ENCODE measurements at places on chromosomes 2 and 18.

- DNase-seq = no peak
These were observed 314.9 kb upstream of the SOX11 start for GRCh38 chr2:5377323-5377722.

DNA sequence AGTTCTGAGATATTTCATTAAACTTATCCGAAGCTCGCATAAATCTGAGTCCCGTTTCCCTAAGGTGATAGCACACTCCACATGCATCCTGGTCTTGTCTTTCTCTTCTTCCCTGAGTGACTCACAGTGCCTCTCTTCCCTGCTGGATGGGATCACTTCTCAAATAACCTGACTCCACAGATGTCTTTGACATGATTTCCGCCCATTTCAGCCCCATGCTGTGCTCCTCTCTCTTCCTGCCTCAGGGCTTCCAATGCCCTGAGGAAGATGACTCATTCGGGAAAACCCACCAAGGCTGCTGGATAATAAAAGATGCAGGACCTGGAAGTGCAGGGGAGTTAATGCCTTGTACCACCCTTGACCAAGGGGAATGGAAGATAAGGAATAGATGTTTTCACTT lies 441.7 kb upstream of the SOX11 start:
- no peak for DNase-seq

GRCh38 chr18:35024965-35025364 lies 16.2 kb upstream of the MAPRE2 start:
- no peak for DNase-seq

DNA sequence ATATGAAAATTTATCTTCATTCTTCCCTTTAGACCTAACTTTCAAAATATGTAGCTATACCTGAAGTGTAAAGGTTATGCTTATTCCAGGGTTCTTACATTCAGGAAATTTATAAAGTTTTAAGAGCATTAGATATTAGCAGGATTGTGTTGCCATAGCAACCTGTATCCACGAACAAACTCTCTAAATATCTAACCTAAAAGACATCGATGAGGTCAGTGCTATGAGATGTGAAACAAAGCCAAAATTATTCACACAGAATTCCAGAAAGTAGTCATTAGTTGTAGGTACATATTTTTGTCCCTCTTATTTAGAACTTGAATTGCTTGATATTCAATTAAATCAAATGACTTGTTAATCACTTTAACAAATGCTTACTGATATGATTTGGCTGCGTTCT lies 705.3 kb downstream of the SOCS6 start:
- DNase-seq = no peak

DNA sequence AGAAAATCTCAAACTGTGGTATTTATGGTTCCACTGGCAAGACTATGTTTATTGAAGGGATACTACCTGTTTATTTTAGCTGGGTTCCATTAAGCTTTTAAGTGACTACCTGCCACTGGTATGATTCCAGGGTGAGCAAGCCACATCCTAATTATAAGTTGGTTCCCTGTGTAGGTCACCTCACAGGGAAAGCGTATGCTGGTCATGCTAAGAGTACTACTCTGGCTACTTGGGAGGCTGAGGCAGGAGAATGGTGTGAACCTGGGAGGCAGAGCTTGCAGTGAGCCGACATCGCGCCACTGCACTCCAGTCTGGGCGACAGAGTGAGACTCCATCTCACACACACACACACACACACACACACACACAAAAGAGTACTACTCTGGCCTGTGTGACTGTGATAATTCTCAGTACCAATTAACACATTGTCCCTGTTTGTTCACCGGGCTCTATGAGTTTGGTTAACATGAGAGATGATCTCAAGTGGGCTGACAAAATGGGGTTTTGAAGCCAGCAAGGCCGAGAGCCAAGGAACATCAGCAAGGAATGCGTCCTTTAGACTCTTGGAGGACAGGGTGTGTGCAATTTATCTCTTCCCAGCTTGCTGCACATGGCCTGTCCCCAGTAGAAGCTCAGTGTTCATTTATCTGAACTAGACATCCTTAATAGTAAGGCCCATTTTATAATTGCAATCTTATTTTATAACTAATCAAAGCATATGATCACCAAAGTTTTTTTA lies 15.2 kb upstream of the ITSN2 start:
- DNase-seq = no peak

GRCh38 chr2:37816036-37816435 lies 109.1 kb upstream of the RMDN2 start:
- DNase-seq = no peak

DNA sequence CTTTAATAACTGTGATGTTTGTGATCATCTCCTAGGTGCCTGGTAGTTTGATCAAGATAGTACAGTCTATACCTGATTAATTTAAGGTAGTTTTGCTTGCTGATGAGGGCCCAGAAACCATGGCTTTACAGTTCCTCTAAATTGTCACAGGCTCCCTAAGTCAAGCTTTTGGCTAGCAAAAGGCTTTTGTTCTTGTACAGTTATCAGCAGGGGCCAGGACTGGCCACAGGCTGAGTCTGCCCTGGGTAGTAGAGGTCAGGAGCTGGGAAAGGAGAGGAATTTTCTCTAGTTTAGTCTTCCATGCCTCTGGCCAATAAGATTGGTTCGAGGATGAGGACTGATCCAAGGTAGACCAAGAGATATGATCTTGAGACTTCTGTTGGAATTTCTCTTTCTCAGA lies 3.6 kb upstream of the BOD1L2 start:
- no peak for DNase-seq

DNA sequence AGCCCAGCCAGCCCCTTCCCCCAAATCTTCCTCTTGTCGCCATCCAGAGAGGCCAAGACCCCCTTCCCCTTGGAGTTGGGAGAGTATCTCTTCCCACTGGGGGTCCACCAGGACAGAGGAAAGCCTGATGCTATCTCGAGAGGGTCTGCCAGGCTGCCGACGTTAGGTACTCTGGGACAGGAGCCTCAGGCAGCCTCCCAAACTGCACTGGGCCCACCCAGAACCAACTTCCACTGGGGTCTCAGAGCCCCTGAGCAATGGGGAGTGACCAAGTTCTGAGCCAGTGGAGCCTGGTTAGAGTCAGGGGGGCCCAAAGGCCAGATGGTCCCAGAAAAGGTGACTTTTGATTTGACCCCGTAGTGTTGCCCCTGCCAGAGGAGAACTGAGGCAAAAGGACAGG lies 189.1 kb downstream of the INHBB start:
- DNase-seq = no peak

DNA sequence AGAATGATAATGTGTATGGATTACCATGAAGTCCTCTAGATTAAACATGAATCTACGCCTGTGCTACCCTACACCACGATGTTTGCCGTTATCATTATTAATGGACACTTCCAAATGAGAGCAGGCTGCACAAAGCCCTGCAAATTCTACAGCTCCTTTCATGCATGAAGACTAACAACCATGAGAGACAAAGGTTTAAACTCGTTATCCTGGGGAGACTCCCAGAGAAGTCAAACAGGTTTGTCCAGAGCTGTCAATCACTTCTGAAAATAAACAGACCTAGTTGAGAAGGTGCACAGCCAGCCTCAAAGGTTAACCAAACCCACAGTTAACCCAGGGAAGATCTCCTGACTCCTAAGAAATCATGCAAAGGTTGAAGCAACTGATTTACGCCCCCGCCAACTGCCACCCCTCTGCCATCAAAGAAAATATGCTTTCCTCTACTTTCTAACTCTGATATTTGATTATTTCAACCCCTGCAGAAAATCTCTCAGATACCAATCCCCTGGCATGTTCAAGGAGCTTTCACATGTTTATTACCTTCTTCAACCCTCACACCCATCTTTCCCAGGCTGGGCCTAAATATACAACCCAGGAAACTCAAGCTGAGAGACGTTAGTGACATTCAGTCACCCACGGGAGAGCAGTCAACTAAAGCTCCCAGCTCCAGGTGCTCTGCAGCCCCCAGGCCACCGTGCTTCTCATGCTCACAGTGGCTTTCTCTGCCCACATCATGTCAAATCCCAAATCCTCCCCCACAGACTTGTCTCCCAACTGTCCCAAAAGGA lies 35.9 kb downstream of the MYO5B start:
- no peak for DNase-seq

GRCh38 chr2:69226903-69227302 lies 160.1 kb downstream of the GFPT1 start:
- no peak for DNase-seq

DNA sequence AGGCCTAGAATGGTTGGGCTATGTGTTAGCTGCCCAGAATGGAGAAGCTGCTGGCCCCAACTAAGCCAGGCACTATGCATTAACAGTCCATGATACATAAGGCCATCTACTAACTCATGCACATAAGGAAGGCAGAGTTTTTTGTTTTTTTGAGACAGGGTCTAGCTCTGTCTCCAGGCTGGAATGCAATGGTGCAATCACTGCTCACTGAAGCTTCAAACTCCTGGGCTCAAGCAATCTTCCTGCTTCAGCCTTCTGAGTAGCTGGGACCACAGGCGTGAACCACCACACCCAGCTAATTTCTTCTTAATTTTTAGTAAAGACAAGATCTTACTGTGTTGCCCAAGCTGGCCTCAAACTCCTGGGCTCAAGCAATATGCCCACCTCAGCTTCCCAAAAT lies 37.6 kb downstream of the GPR45 start:
- DNase-seq = no peak

All from HEK293T (cell line).